ENCODE measurements at places on chromosomes 4 and X.
A peak's percentile ranks its signal among the peaks of the same experiment; 100 is the strongest.

DNA sequence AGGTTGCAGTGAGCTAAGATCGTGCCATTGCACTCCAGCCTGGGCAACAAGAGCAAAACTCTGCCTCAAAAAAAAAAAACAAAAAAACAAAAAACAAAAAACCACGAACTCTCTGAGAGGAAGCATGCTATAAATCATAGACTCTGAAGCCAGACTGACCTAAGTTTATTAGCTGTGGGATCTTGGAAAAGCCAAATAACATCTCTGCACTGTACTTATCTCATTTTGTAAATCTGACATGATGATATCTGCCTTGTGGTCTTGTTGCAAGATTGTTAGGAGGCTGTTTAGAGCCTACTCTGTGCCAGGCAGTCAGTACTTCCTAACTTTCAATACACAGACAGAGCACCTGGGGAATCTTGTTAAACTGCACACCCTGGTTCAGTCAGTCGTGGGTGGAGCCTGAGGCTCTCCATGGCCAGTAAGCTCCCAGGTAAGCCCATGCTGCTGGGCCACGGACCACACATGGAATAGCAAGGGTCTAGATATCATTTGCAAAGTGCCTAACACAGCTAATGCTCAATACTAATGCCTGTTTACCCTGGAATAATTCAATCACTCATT lies 107.6 kb upstream of the SMIM10 start:
- no peak for DNase-seq

- no peak for DNase-seq
Measured at GRCh38 chr4:88981556-88981955, 75.4 kb downstream of the FAM13A start.

GRCh38 chr4:76210452-76210851 lies 3.2 kb downstream of the SCARB2 start:
- no peak for DNase-seq

GRCh38 chrX:50579955-50580354 lies 109.3 kb upstream of the DGKK start:
- peak; percentile 2 for DNase-seq

- no peak for DNase-seq
Measured at GRCh38 chrX:7205037-7205577, 57.2 kb upstream of the PUDP start.

- no peak for DNase-seq
Measured at GRCh38 chr4:88792821-88793220, 95.2 kb upstream of the NAP1L5 start.

DNA sequence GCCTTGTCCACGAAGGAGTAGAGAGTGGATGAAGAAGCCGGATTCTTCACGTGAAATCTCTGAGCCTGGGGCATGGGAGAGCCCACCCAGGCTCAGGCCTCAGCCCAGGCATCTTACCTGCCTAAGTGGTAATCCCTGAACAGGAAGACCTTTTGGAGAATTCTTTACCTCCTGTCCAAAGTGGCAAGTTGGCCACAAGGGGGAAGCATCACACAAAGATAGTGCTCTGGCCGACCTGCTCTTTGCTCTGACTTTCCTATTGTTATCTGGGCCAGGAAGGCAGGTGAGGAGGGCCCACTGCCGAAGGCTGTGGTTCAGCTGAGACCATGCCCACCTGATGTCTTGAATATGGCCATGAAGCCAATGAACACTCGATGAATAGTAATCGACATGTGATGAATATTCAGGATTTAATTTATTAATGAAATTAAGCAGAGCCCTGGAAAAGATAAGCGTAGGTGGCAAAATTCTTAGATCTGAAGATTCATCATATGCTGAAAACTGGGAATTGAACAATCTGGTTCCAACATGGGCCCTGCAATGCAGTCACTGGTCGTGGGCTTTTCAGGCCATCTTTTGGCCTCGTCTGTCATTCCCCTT lies 93.8 kb downstream of the PDGFRA start:
- DNase-seq = peak; percentile 28

- DNase-seq = no peak
Measured at GRCh38 chrX:16469870-16470269, 180.1 kb upstream of the S100G start.

DNA sequence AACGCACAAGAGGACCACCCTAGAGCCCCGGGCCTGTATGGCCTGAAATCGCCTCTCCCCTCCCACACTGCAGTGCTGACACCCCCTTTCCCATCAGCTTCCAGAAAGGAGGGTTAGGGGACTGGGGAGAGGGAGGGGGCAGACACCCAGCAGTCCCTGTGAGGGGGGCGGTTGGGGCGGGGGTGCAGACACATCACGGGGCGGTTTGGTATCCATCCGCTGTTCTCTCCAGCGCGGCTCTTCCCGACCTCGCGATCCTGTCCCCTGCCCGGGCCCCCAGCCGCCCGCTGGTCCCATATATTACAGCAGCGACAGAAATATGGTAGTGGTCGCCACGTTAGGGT lies 404 bp upstream of the GPRASP2 start:
- no peak for DNase-seq

DNA sequence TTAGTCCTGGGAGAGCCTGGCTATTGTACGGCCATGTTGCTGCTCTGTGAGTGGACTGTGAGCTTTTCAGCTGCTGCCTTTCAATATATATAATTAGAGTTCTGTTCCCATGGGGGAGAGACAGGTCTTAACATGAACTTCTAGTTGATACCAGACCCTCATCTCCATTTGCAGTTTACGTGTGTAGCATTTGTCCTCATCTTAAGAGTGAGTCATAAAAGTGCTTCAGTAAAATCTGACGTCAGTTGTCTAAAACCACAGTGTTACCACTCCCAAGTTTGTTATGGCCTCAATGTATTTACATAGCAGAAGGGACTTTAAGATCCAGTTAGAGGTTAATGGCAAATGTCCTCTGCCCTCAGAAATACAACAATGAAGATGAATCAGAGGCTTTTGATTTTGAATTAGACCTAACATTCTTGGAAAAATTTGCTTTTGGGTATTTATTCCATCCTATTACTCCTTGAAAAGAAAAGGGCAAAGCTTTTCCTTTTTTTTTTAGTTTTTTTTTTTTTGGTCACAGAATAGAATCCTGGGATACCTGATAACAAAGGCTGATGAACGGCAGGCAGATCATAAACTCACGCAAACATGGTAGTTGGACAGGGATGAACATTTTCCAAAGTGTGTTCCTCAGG lies 38.6 kb downstream of the PHOX2B start:
- DNase-seq = no peak

- DNase-seq = no peak
Measured at GRCh38 chr4:2795300-2795892, 2.5 kb downstream of the SH3BP2 start.

DNA sequence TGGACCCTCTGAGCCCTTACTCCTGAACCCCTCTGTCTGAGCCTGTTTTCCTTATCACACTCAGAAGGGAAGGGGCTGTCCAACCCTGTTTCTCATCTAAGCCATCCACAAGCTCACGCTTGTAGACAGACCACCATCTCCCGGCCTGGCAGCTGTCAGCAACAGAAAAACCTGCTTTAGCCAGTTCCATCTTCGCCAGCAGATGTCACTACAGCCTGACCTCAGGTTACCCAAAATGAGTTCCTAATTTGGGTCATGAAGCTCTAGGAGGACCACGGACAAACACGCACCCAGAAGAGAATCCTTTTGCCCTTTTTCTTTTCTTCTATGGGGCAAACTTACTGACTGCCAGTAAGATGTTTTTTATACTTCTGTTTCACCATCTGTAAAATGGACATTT lies 445.4 kb downstream of the BCOR start:
- DNase-seq = peak; percentile 1

DNA sequence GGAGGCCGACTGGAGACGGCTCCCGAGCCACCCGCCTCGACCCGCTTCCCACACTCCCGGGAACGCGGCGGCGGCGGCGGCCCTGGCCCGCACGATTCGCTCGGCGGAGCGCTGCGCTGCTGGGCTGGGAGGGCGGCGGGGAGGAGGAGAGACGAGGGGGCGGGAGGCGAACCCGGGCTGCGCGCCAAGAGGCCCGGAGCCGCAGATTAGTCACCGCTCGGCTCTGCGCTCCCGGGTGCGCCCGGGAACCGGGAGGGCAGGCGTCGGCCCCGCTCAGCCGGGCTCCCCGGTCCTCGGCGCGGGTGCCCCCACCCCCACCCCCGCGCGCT lies 11.2 kb upstream of the BCOR start:
- DNase-seq = peak; percentile 57

GRCh38 chr4:8135666-8136065 lies 22.9 kb downstream of the ABLIM2 start:
- no peak for DNase-seq

- DNase-seq = no peak
Measured at GRCh38 chr4:142307857-142308256, 538.2 kb downstream of the INPP4B start.

All from activated T-cell treated with anti-CD3 and anti-CD28 coated beads for 24 hours (primary cell).